GM04504 (cell line): ENCODE measurements at places on chromosomes 12 and 14.
A peak's percentile ranks its signal among the peaks of the same experiment; 100 is the strongest.

GRCh38 chr14:99524804-99525698 is 43.8 kb downstream of the CCNK start:
- DNase-seq, result no peak

DNA sequence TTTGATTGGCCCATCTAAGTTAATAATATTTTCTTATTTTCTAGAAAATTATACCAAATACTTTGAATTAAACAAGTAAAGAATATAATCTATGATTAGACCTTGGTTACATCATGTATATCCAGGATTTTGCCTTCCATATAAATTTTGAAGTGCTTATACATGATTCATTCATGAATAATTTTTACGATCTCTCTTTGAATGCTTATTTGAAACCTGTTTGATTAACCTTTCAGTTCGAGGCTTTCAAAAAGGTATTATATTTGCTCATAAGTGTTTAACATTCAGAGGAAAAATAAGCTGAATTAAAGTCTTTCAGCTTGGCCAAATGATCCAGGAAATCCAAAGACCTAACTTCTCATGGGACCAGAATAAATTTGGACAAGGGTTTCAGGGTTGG is 495.2 kb upstream of the GARIN6 start:
- no peak for DNase-seq

DNA sequence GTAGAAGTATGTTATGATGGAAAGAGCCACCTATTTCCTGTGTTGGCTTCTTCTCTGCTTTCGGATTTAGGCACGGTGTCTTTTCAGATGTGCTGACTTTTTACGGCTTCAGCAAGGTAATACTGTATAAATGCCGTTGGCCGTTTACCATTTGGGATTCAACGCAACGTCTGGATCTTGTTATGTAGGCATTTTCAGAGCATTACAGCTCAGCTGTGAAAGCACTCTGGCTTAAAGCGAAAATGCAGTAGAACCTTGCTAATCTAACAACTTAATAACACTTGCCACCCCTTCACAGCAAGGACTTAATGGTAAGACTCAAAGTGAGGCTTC is 229.9 kb downstream of the EFCAB11 start:
- no peak for DNase-seq

- DNase-seq, result no peak
These were observed 196.2 kb upstream of the ALG10 start for GRCh38 chr12:33825986-33826602.

DNA sequence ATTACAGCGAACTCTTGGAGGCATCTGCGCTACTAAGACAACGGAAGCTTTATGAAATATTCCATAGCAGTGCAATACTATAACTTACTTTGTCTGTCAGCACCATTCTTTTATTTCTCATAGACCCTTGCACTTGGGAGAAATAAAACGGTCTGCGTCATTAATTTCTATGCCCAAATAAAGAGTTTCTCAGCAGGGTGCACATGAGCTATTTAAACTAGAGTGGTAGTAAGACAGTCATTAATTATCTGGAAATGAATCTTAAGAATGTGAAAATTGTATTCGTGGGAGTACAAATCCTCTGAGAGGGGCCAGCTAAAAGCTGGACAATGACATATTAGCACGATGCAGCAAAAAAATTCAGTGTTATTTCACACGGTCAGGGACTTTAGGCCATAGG is 903.4 kb upstream of the FOXG1 start:
- no peak for DNase-seq

DNA sequence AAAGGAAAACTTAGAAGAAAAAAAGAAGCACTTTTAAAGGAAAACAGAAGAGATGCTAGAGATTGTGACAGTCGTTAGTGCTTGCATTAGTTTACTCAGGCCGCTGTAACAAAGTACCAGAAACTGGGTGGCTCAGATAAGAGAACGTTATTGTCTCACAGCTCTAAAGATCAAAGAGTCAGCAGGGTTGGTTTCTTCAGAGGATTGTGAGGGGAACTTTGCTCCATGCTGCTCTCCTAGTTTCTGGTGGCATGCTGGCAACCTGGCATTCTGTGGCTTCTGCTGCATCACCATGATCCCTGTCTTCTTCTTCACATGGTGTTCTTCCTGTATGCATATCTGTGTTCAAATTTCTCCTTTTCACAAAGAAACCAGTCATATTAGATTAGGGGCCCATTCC is 119.4 kb upstream of the PLEKHA5 start:
- no peak for DNase-seq

DNA sequence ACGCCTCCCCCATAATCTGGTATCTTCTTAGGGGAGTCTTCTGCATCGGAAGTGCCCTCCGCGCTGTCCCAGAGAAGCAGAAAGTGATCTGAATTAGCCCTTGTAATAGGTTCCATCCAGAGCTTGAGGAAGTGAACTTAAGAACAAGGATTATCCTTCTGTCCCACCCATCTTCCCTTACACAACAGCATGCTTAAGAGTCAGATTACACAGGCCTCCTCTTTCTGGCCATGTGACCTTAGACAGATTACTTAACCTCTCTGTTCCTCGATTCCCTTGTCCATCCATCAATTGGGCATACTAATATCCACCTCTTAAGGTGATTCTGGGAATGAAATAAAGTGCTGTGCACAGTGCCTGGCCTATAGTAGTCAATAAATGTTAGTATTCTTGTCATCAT is 11.4 kb downstream of the CABP1 start:
- DNase-seq, result no peak

DNA sequence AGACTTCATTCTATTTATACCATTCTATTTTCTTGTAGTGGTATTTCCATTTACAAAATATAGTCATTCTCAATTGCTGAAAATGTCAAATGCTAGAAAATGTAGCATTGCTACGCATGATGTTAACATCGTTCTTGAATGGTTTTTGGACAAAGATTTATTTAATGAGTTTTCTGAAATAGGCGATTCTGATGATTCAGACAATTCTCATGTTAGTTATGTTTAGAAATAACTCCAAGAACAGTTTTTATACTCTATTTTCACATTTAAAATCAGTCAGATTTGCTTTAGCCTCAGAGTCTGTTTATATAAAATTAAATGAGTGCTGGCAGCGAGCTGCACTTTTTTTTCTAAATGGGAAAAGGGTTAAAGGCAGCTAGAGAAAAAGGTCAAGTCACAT is 414.8 kb upstream of the MGAT4C start:
- DNase-seq, result no peak

- DNase-seq, result no peak
These were observed 88.2 kb downstream of the DUSP16 start for GRCh38 chr12:12474471-12474928.

GRCh38 chr14:83867566-83868225 is 1662.2 kb upstream of the FLRT2 start:
- DNase-seq, result no peak

- DNase-seq, result no peak
These were observed 353.1 kb downstream of the NAV3 start for GRCh38 chr12:78183824-78184223.

- no peak for DNase-seq
These were observed 147.1 kb upstream of the NRXN3 start for GRCh38 chr14:78023112-78023511.

- no peak for DNase-seq
These were observed 845 bp upstream of the AGAP2 start for GRCh38 chr12:57739387-57739786.

DNA sequence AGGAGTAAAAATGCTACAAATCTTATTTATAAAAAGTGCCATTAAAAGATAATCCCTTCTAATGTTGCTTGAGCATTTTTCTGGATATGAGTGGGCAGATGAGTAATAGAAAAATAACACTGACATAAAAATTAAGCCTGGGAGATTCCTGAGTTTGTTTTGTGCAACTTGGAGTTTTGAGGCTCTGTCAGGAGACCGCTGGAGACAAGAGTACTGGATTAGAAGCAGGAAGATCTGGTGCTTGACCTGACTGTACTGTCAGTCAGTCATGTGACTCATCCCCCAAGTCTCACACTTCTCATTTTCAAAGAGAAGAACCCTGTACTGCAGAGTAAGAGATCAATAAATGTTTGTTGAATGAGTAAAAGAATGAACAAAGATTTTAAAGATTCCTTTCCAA is 29.4 kb downstream of the ANO4 start:
- no peak for DNase-seq

GRCh38 chr12:94372461-94372860 is 87.2 kb downstream of the CEP83 start:
- DNase-seq, result no peak

DNA sequence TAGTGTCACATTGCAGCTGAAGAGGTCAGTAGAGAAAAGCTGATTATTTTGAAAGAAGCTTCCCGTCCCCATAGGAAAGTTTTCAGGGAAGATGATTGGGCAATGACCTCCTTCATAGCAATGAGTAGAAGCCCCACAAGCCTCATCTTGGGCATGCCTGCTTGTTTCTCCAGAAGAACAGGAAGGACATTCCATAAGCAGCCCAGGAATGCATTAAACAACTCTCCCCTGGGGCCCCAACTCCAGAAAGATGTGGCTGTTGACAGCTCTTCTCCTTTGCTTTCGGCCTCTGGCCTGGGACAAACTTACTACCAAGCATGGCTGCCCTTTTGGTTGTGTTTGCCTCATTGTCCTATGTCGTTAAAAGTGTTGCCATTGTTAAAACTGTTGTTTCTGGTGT is 5.7 kb upstream of the VDR start:
- DNase-seq, result no peak

GRCh38 chr14:74558655-74559054 is 53.4 kb downstream of the LTBP2 start:
- DNase-seq, result no peak

DNA sequence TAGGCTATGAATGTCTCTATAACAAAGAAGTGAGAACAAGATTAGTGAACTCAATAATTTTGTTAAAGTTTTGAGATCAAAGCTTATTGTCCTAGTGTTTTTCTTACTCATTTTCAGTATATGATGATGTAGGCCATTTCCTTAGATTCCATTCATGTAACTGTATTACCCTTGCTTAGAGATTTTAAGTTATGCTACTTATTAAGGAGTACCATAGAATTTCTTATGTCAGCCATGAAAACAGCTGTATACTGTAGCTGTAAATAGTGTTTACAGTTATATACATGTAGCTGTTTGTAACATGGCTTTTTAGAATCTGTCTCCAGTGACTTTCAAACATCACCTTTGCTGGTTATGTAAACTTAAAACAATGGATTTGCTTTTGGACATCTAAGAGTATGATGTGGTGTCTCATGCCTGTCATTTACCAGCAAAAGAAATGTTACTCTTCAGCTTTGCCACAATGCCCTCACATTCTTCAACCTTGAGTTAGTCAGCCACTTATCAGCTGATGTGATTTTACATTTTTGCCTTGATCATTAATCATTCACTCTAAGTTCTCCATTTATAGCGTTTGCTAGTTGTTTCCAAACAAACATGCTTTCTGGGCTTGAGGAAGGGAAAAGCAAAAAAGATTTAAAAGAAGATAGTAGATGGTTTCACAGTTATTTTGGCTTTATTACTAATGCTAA is 55.5 kb downstream of the SLC16A7 start:
- no peak for DNase-seq

GRCh38 chr14:50230401-50230700 is 1.0 kb downstream of the SOS2 start:
- DNase-seq, result no peak

GRCh38 chr12:6234214-6234613 is 34.0 kb downstream of the CD9 start:
- no peak for DNase-seq

DNA sequence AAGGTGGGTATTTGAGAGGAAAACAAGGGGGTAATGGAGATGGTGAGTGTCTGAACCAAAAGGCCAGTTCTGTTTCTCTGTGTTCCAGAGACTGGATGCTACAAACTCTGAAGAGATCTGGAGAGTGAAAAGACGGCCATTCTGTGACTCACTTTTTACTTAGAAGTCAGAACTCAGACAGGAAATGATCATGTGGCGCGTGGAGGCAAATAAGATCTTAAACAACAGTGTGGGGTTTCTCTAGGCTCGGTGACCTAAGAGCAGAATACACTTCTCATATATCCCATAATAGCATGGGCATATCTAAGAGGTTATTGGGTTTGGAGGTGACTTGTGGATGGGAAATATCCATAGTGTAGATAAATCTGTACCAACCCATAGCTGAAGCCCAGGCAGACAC is 463.5 kb downstream of the TMEM132D start:
- DNase-seq, result no peak

GRCh38 chr12:46722394-46723185 is 103.2 kb downstream of the SLC38A4 start:
- peak; percentile 47 for DNase-seq

- DNase-seq, result no peak
These were observed 22.4 kb downstream of the PXN start for GRCh38 chr12:120242971-120243699.

DNA sequence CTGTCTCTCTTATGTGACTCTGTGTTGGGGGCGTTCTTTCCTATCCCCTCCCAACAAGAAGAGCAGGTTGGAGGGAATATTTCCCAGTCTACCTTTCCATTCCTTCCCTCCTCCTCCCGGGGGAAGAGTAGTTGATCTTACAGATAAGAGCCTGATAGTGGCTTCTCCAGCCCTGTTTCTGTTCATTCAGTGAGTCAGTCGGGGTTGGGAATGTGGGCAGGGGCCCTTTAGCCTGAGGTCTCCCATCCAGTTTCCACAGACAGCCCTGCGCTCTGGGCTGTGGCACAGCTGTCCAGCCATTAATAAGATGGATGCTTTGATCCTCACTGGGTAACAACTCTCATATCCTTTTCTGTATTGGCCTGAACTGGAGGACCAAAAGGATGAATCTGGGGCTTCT is 18.1 kb upstream of the PPP1R1A start:
- no peak for DNase-seq

- no peak for DNase-seq
These were observed 13.5 kb downstream of the PDE1B start for GRCh38 chr12:54562750-54563356.

DNA sequence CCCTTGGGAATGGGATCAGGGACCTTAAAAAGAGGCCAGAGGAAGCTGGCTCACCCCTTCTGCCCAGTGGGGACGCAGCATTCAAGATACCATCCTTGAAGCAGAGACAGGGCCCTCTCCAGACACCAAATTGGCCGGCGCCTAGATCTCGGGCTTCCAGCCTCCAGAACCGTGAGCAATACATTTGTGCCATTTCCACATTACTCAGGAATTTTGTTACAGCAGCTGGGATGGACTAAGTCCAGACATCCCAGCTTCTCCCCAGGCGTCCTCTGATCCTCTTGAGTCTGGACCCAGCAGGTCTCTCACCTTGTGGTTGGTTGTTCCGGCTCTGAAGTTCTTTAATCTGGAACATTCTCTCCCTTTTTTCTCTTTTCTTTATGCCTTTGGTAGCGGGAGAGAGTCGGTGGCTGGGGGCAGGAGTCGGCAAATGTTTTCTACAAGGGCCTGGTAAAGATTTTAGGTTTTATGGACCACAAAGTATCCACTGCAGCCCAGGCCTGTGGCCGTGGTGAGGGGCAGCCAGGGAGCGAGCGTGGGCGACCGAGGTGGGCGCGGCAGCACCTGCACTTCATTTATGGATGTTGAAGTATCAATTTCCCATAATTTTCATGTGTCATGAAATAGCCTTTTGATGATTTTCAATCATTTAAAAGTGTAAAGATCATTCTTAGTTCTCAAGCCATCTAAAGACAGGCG is 4.8 kb downstream of the CEP170B start:
- no peak for DNase-seq

GRCh38 chr12:49253033-49253623 is 11.8 kb upstream of the TUBA1C start:
- DNase-seq, result no peak
